ENCODE measurements at places on chromosomes 2 and 18.

- DNase-seq, result no peak
Measured at GRCh38 chr18:78021196-78021595, 771.5 kb downstream of the GALR1 start.

- DNase-seq, result peak; percentile 13
Measured at GRCh38 chr2:227411320-227411989, 23.7 kb upstream of the SCYGR1 start.

DNA sequence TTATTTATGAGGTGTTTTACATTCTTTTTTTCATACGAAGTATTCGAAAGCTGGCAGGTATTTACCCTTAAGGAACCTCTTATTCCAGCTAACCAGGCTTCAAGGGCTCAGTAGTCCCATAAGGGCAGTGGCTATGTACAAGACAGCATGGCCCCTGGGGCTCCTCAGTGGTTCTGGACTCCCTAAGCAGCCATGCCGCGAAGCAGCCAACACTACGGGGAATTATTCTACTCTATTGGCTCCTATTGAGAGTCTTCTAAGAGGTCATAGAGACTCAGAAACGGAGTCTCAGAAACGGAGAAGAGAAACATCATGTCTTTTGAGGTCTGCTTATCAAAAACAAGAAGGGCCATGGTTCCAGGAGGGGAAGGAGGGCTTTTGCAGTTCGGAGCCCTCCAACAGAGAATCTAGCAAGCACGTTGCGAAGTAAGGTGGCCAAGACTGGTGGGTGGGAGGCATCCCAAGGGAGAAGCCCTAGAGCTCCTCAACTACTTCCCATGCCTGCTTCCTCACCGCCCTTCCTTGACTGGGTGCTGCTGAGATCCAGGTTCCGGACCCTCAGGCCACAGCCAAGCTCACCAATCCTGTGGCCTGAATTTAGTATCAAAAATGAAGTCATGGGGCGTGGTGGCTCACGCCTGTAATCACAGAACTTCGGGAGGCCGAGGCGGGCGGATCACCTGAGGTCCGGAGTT is 109.7 kb downstream of the INO80D start:
- DNase-seq, result no peak

GRCh38 chr18:39515299-39515698 is 1949.7 kb upstream of the CELF4 start:
- no peak for DNase-seq

- no peak for DNase-seq
Measured at GRCh38 chr18:37422116-37422515, 143.5 kb downstream of the CELF4 start.

GRCh38 chr2:47996808-47997207 is 90.5 kb upstream of the FBXO11 start:
- DNase-seq, result no peak

- DNase-seq, result no peak
Measured at GRCh38 chr18:8029061-8029460, 461.9 kb downstream of the PTPRM start.

DNA sequence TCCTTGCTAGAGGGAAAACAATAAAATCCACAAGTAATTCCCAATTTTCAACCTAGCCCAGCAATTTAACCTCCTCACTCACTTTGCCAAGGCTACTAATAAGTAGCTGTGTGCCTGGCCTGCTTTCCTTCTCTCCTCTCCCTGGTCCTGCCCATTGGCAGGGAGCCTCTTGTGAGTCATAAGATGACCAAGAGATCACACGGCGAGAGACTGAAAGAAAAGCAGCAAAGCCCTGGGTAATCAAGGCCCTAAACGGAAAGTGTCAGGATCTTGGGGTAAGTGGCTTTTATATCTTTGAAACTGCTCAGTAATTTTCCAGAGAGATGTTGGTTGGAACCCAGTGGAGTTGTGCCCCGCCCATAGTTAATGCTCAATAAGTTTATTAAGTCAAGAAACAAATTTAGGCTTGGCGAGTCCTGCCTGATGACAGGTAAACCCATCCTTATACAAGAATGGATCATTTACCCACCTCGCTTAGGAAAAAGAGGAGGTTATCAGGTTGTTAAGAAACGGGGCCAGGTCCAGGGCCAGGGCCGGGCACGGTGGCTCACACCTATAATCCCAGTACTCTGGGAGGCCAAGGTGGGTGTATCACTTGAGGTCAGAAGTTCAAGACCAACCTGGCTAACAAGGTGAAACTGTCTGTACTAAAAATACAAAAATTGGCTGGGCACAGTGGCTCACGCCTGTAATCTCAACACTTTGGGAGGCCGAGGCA is 10.0 kb upstream of the ADAM17 start:
- no peak for DNase-seq

GRCh38 chr2:54577035-54577434 is 120.9 kb downstream of the SPTBN1 start:
- DNase-seq, result no peak

DNA sequence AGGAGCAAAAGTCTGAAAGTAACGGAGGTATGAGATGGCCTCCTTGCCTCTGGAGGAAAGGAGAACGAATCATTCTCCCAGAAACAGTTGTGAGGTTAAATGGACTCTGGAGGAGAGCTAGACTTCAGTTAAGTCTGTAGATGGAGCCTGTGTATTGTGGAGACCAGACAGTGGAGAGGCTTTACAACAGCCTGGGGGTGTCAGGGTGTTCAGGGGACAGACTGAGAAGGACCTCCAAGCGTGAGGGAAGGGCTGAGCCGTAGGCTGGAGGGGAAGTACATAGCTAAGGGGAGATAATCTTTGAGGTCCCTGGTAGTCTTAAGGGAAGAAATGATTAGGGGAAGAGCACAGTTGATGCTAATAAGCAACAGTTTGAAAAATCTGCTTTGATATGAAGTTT is 76.6 kb downstream of the GALNT1 start:
- peak; percentile 6 for DNase-seq

DNA sequence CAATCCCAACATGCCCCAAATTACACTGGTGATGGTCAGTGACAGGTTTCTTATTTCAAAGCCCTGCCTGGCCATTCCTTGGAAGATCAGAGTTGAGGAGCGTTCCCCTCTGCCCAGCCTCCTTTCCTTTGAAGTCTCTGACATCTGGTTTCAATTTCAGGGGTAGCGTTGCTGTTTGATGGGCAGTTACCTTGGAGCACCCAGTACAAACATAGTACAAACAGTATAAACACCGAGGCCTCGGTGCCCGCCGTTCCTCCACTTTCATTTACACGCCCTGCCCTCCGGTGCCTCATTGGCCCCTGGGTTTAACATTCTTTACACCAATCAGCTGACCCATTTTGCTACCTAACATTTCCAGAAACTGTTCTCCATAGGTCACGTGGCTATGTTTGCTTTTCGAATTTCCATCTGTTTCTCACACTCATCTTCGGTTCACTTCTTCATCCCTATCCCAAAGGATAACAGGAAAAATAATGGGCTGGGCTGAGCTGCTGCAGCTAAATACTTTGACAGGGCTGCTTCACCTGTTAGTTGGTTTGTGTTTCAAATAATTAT is 65.6 kb downstream of the NRP2 start:
- no peak for DNase-seq

DNA sequence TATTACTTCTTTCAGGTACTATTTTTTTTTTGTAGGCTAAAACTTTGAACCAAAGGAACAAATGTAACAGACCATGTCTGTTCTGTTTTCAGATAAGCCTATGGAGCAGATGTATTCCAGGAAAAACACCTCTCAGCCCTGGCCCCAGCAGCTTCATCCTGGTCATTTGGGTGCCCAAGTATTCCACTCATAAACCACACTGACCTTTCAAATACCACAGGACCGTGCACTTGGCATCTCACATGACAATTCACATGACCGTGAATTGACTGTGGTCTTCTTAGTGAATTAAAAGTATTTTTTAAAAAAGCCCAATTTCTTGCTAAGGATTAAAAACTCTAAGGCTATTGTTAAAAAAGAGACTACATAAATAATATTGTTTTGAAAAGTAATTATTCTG is 50.2 kb downstream of the SMIM21 start:
- no peak for DNase-seq

DNA sequence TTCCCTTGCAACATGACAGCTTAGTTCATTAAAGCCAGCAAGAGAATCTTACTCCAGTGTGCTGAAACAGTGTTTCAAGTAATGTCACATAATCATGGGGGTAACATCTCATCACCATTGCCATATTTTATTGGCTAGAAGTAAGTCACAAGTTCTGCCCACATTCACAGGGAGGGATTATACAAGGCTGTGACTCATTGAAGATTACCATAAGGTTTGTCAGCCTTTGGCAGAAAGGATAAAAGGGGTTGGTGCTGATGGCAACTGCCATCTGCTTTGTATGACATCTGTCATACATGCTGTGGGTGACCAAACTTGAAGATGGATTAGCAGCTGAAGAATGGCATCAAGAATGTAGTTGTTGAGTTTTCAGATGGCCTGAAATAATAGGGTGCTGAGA is 61.2 kb downstream of the KCNE4 start:
- no peak for DNase-seq

- no peak for DNase-seq
Measured at GRCh38 chr2:181223234-181223633, 234.0 kb upstream of the ITGA4 start.

GRCh38 chr2:159139216-159139933 is 147.1 kb downstream of the WDSUB1 start:
- DNase-seq, result peak; percentile 15

GRCh38 chr2:17827316-17827715 is 11.1 kb downstream of the MSGN1 start:
- DNase-seq, result no peak

DNA sequence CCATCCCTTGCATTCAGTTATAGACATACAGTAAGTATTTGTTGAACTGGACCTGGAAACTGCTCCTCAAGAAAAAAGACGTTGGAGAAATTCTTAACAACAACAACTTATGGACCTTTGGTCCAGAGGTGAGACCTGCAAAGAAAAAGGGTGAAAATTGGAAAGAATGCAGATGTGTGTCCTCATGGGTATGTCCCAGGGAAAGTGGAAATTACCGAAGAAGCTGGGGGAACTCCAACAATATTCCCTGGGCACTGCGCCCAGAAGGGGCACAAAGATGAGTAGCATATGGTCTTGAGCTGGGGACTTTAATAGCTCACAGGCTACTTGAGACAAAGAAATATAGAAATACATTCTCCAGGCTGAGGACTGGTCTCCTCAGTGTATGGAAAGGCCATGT is 35.5 kb upstream of the YWHAQ start:
- DNase-seq, result no peak

- DNase-seq, result peak; percentile 68
Measured at GRCh38 chr2:73827018-73827417, 1.7 kb upstream of the STAMBP start.

GRCh38 chr18:52435301-52435700 is 95.3 kb downstream of the DCC start:
- no peak for DNase-seq

GRCh38 chr2:42872721-42873120 is 80.3 kb upstream of the HAAO start:
- peak; percentile 69 for DNase-seq

DNA sequence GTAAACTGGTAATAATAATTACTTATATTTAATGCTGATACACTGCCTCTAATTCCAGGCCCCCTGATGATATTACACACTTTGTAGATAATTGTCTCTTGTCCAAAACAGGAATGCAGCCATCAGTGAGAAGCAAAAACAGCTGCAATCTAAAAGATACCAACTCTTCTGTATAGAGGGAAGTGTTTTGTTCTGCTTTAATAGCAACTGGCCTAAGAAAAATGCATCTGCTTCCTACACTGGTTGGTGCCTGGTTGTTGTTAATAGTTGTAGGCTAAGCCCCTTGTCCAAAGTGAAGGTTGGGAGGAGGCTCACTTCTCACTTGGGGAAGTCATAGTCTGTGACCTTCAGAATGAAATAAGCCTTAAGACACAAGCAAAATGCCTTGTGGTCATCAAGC is 332.0 kb downstream of the ZNF521 start:
- DNase-seq, result no peak

DNA sequence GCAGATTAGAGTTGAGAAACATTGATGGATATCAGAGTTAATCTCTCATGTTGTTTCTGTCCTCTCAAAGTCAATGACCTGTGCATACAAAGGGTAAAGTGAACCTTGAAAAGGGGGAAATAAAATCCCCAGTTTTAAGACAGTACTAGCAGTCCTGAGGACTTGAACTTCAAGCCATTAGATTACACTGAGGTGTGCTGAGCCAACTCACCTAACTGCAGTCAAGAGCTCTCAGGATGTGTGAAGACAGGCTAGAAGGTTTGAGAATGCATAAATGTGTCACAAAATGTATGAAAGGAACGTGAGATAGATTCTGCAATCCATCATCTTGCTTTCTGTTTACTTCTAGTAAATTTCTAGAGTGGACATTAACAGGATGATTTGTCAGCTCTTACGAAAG is 35.5 kb downstream of the DOCK10 start:
- DNase-seq, result no peak

- no peak for DNase-seq
Measured at GRCh38 chr2:68126561-68126960, 31.1 kb upstream of the PNO1 start.

GRCh38 chr2:8558096-8558495 is 123.8 kb upstream of the ID2 start:
- no peak for DNase-seq

DNA sequence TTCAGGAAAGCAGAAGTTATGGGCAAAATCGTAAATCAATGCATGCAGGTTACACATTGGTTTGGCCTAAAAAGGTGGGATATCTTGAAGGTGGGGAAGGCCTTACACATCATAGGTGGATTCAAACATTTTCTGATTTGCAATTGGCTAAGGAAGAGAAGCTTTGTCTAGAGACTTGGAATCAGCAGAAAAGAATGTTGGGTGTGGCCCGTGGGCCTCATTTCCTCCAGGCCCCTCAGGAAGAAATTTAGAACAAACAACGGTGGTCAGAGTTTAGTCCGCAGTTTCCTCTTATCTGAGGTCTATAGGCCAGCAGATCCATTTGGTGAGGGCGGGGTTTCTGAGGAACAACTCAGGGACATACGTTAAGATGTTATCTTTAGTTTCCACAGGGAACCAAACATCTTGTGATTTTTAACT is 50.9 kb upstream of the AFF3 start:
- peak; percentile 80 for DNase-seq

DNA sequence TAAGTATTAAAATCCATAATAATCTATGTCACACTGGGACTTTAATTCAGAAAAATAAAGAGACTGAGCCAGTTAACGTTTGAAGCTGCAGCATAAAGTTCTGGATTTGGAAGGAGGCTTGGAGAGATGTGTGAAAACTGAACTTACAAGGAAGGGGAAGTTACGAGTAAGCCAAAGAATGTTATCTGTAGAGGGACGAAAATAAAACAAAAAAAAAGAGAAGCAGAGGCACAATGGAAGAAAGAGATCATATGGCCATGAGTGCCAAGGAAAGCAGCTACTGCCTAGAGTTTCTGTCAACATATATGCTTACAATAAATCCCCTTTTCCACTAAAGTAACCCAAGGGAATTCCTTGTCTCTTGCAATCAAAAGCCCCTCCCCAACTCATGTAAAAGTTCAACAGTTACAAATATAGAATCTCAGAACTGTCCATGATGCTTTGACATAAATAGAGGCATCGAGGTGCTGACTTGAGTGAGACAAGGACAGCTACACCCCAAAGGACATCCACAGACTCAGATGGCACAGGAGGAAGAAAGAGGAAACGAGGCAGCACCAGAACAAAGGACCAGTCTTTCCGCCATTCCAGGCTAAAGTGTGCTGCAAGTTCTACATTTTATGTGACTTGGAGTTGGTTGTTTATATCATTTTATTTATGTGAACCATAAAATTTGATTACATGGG is 16.1 kb upstream of the ARL5A start:
- DNase-seq, result peak; percentile 78

Measured in MV-4-11 (cell line).